NCI-H2081 (cell line): ENCODE measurements at places on chromosomes 16 and 17.

DNA sequence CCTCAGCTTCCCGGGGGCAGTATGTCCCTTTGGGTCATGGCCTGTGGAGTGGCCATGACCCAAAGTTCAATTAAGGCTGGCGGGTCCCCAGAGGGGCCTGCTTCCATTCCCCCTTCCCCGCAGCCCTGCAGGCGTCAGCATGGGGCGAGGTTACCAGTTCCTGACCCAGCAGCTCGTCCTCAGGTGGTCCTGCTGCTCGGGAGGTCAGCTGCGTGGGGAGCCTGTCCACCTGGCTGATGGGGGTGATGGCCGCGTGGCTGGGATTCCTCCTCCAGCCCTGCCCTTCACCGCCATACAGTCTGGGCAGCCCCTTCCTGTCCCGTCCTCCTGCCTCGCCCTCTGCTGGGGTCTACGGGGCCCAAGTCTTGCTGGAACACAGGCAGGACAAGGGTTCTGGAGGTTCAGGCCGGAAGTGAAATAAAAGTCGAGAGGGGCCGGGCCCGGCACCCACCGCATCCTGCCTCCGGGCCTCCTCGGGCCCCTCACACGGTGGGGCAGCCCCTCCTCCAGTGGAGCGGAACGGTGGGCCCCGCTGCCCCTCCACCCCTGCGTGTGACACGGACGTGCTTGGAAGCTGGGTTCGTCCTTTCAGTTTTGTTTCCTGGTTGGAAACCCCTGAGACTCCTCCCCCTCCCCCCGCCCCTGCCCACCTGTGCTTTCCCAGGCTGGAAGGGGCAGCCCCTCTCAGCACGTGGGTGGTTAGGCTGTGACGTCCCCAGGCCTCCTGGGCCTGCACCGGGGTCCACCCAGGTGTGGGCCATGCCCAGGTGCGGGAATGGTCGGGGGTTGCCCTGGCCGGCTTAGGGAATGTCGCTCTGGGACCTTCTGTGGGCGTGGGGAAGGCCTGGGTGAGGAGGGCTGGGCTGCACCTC is 6.8 kb downstream of the UBALD2 start:
- DNase-seq: no peak

GRCh38 chr16:85728879-85729278 is 22.0 kb downstream of the C16orf74 start:
- no peak for DNase-seq

DNA sequence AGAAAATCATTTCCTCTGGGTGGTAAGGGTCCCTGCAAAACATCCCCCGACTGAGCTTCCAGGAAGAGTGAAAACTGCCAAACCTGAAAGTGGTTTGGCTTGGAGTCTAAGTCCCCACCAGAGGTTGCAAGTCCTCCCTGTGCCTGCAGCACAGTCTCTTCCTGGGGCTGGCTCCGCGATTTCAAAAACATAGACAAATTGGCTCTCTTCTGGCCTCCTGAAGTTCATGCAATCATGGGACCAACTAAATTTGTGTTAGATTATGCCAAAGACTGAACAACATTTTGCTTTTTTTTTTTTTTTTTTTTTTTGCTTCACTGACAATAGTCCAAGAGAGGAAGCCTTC is 447.9 kb downstream of the CA10 start:
- no peak for DNase-seq

GRCh38 chr17:81241648-81242420 is 2.7 kb downstream of the NDUFAF8 start:
- DNase-seq: peak; percentile 55

DNA sequence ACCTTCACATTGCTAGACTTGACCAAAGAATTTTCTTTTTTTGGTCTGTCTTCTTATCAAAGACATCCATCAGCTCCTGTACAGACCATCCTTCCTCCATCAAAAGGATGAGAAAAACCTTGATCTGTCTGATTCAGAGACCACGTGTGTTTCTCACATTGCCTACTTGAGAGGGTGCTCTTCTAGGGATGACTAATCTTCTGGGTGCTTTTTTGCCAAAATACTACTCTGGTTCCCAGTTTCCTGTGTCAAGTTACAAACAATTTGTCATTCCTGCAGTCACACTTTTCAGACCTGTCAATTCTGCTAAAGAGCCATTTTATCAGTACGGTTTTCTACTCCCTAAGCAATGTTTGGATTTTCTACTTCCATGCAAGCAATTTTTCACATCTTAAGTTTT is 492.2 kb downstream of the CDH11 start:
- DNase-seq: no peak

- DNase-seq: no peak
These were observed 1.5 kb downstream of the CPNE2 start for GRCh38 chr16:57093666-57094564.

GRCh38 chr16:89958068-89958467 is 9.5 kb downstream of the DEF8 start:
- no peak for DNase-seq

DNA sequence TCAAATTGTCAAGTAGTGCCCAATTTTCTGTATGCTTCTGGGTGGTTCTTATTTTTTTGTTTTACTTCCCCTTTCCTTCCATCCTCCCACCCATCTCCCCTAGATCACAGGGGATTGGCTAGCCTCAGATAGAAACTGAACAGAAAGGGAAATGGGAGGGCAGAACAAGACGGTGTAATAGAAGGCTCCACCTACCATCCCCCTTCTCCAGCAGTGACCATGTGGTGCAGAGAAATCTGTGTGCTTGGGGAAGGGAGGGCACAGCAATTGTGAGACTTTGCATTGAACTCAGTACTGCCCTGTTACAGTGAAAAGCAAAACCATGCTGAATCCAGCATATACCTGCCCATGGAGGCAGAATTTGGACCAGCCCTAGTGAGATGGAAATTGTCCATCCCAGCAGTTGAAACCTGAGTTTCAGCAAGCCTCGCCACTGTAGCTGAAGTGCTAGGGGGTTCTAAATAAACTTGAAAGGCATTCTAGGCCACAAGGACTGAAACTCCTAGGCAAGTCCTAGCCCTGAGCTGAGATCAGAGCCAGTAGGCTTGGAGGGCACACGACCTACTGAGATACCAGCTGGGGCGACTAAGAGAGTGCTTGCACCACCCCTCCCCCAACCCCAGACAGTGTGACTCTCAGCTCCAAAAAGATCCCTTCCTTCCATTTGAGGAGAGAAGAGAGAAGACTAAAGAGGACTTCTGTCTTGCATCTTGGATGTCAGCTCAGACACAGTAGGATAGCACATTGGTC is 5.2 kb downstream of the SLFN11 start:
- no peak for DNase-seq

GRCh38 chr17:40122136-40122998 is 596 bp downstream of the MSL1 start:
- peak; percentile 66 for DNase-seq

- no peak for DNase-seq
These were observed 100.2 kb upstream of the FOXF1 start for GRCh38 chr16:86410081-86410480.
